ENCODE measurements at places on chromosomes 16 and 17.

DNA sequence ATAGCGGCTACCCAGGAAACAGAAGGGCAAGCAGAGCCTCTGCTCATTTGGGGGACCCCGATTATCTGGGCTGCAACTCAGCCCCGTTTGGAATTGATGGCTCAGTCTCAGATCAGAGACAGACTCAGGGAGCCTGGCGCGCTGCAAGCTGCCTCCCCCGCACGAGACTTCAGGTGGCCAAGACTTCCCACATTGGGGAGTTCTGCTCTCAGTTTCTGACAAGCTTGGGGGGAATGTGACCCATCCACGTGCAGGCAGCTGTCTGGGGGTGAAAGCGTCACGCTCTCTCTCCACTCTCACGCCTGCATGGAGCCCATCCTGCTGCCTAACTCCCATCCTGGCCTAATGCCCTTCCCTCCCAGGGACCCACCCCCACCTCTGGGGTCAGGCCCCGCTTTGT lies 157.6 kb upstream of the GSE1 start:
- no peak for DNase-seq

GRCh38 chr17:58319173-58320162 lies 9.1 kb downstream of the TSPOAP1 start:
- DNase-seq: peak; percentile 4

DNA sequence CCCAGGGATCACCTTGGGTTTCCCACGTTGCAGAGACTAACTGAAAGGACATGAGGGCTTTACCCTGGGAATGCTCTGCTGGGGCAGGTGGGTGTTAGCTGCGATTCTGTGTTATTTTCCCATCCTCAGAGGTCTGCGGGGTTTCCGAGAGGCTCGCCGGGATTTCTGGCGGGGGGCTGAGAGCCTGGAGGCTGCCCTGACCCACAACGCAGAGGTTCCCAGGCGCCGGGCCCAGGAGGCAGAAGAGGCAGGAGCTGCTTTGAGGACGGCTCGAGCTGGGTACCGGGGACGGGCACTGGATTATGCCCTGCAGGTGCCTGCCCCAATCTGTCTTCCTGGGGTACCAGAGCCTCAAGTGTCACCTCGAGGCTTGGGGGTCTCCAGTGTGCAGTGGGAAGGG lies 6.9 kb downstream of the ACAP1 start:
- DNase-seq: no peak

- no peak for DNase-seq
These were observed 101.7 kb upstream of the GPR139 start for GRCh38 chr16:20175358-20175757.

DNA sequence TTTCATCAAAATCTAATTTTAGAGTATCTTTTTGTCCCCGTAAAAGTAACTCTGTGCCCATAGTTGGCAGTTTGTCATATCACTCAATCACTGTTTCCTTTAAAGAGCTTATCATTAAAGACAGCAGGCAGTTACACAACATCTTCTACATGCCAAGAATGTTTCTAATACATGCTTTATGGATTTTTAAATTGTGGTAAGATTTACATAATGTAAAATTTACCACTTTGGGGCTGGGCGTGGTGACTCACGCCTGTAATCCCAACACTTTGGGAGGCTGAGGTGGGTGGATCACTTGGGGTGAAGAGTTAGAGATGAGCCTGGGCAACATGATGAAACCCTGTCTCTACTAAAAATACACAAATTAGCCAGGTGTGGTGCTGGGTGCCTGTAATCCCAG lies 687.2 kb downstream of the WWOX start:
- no peak for DNase-seq

DNA sequence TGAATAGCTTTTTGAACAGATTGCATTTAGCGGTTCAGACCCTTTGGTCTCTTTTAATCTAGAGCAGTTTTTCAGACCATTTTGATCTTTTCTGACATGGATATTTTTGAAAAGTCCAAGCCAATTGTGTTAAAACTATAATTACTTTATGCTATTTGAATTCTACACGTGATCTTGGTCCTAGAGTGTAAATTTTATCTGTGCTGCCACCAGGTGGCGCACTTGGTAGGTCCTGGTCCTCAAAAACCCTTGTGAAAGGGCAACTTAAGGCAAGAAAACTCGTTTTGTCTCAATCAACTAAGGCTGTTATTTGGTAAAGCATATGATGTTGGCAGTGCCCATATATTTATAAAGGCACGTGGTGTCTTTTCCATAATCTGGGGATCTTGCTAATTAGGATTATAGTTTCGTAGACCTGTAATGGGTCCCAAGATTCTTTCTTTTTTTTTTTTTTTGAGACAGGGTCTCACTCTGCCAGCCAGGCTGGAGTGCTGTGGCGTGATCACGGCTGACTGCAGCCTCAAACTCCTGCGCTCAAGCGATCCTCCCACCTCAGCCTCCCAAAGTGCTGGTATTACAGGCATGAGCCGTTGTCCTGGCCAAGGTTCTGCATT lies 43.9 kb upstream of the TEX2 start:
- DNase-seq: peak; percentile 83

DNA sequence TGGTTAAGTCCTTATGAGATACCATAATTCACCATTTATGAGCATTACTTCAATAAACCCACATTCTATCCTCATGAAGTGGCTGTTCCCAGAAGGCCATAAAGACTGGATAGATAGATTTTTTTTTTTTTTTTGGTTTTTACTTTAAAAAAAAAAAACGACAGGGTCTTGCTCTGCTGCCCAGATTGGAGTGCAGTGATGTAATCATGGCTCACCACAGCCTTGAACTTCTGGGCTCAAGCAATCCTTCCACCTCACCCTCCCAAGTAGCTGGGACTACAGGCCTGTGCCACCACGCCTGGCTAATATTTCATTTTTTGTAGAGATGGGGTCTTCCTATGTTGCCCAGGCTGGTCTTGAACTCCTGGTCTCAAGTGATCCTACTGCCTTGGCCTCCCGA lies 102.3 kb downstream of the XYLT1 start:
- DNase-seq: no peak

- DNase-seq: no peak
These were observed 38.0 kb downstream of the CA10 start for GRCh38 chr17:52120465-52120864.

DNA sequence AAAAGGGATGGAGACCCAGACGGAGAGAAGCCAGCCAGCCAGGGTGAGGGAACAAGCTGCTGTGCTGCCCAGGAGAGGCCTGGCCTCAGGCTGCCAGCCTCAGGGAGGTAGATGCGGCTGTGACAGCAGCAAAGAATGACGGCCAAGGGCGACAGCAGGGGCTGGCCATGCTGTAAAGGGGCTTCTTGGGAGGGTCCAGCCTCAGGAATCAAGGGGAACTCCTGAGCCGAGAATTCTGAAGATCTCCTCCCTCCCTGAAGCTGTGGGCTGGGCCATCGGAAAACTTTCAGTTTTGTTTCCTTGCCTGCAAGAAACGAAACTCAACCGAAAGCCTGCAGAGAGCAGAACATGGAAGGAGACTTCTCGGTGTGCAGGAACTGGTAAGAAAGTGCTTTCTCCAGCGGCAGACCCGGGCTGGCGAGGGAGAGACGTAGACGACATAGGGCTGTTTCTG lies at the start of gene XAF1:
XAF1 (plus strand) TSS at position 316 of the 454 bp plus-strand sequence; CDS start at position 349, 33 bp downstream.
- peak; percentile 73 for DNase-seq

DNA sequence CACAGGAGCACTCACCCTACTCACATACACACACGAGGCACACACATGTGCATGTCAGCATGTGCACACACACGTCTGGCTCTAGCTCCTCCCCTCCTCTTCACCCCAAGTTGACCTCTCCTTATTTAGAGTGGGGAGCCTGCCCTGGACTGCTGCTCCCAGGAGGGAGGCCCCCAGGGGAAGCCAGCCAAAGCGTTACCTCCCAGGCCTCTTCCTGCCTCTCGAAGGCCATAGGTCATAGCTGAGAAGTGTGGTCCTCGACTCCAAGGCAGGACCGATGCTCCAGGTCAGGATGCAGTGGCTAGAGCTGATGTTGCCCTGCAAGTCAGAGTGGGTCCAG lies 18.8 kb downstream of the POLR3K start:
- no peak for DNase-seq

- peak; percentile 89 for DNase-seq
These were observed 23.1 kb downstream of the LAT start for GRCh38 chr16:29007730-29008593.

DNA sequence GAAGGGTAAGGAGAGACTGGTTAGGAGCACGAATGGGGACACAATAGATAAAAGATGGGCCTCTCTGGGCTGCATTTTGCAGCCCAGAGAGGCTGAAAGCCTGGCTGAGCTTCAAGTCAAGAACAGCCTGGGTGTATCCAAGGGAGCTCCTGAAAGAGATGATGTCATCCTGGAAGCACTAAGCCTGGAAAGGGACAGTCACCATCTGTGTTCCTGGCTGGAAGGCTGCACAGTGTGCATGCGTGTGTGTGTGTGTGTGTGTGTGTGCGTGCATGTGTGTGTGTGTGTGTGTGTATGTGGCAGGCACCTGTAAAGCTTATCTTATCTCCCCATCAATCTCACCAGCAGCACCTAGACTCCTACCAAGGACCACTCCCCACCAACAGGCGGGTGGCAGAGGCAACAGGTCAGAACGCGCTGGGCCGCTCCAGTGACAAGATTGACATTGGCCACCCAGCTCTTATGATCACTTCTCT lies 44.1 kb downstream of the COG7 start:
- no peak for DNase-seq

- DNase-seq: no peak
These were observed 9.2 kb upstream of the VEZF1 start for GRCh38 chr17:57997085-57997809.

DNA sequence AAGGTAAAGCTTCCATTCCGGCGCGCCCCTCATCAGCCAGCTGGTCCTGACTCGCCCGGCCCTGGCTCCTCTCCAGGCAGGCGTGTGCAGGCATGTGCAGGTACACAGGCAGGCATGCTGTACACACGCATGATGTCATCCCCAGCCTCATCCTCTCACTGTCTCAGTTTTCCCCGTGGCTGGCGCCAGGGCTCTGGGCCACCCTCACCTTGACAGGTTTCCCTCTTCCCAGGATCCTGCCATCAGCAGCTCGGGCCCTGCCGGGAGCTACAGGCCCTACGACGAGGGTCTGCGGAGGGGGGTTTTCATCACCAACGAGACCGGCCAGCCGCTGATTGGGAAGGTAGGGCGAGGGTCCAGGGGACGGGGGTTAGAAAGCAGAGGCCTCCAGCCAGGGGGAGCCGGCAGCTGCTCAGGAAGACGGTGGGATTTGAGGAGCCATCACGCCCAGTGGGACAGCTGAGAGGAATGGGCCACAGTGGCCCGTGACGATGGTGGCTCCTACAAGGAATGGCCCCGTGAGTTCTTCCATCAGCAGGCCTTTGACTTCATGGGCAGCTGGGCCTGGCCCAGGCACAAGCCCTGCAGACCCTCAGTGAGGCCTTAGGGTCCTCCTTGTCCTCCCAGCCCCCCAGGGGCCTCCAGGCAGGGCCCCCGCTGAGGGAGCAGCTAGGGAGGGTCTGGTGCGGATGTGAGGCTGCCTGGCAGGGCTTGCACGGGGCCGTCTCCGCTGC lies 8.5 kb downstream of the GAA start:
- DNase-seq: no peak

DNA sequence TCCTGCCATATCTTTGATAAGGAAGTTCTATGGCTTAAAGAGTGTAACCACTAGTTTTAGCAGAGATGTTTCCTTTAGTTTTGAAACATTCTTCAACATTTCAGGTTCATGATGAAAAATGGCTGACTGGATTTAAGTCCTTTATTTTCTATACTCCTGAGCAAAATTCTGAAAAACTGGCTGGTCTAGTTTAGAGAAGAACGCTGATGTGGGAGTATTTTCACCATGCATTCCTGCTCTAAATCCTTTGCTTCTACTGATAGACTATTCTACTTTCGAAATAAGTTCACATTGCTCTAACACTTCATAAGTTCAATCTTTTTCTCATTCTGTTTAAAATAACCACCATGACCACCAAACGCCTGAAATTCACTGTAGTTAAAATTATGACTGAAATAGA lies 281.9 kb downstream of the FTO start:
- DNase-seq: no peak

DNA sequence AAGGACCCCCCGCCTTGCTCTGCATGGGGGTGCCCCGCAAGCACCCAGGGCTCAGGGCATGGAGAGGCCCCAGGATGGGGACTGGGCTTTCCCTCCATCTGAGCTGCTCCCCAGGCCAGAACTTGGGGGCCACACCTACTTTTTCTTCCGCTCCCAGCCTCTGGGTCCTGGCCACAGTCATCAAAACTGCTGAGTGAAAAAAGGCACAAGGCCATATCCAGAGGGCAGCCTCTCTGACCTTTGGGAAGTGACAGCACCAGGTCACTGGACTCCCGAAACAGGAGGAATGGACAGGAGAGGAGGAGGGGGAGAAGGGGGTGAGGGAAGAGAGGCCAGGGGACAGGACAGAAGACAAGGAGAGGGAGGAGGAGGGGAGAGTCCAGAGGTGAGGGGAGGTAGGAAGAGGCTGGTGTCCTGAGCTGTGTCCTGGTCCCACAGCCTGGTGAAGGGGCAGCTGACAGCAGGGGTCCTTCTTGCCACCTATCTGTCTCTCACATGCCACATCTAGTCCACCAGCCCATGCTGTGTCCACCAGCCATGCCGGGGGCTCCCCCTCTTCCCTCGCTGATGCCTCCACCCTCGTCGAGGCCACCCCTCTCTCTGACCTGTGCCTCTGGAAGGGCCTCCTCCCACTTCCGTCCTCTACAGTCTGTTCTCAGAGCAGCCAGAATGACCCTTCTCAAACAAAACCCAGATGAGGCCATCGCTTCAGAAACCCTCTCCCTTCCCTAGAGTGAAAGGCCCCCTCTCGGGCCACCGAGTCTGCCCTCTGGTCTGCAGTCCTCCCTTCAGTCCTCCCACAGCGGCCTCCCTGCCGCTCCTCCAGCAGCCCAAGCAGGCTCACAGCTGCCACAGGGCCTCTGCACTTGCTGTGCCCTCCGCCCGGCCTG lies 73.9 kb upstream of the TOB1 start:
- DNase-seq: no peak

DNA sequence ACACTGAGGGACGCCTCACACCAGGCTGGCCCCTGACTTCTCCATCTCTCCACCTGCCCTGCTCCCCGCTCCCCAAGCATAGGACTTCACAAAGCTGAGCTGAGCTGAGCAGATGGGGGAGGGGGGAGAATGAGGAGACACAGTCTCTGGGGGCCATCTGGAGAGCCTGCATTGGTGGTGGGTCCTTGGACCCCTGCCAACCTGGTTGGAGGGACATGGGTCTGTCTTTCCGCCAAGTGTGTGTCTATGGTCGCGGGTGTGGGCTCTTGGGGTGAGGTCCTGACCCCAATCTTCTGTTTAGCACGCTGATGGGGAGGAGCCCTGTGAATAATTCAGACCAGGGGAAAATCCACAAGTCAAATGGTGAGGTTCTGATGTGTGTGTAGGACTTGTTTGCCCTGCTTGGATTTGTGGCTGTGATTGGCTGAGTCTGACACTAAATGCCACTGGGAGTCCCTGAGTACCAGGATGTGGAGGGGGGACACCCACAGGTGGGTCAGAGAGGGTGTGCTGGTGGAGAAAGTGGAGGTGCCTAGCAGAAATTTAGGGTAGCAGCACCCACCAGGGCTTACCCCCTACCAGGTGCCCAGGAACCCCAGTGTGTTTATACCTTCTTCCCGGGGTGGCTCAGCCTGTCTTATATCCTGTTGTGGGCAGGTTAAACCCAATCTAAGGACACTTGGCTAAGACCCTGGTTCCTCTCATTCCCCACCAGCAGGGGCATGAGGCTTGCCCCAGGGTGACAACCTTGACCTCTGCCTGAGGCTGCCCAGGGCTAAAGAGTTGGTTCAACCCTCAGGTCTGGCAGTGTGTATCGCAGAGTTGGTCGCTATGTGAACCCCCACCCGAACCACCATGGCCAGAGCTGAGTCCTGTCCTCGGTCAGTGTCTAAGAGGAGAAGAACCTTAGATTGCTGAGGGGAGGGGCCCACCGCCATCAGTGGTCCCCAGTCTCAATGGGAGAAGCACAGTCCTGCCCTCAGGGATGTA lies 2.1 kb downstream of the FMNL1 start:
- peak; percentile 80 for DNase-seq

All from activated CD4-positive, alpha-beta T cell treated with anti-CD3 and anti-CD28 coated beads for 36 hours (primary cell).